Activated naive CD8-positive, alpha-beta T cell treated with anti-CD3 and anti-CD28 coated beads for 36 hours (primary cell): ENCODE measurements at places on chromosomes 2 and 18.

DNA sequence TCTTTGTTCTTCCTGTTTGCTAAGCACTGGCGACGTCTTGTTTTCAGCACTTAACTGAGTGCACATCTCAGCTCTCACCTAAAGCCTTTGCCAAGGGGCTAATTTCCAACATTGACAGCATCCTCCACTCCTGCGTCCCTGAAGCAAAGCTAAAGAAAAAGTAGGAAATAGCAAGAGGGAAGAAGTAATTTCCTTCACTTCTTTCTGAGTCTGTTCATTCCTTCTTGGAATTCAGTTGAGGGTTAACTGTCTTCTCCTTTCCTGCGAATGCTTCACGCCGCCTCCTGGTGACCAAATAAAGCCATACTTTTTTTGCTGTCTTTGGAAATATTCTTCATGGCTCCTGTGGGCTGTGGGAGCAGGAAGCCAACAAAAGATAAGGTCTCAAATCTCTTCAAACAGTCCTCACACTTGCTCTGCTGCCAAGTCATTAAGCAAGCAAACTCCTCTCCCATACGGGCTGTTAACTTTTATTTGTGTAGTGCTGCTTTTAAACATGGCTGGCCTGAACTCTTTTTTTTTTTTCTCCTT is 100.9 kb downstream of the DPP10 start:
- no peak for DNase-seq
- H3K27ac ChIP-seq = no peak overlapping the region

- H3K36me3 ChIP-seq = no peaks in the 10 kb centered on the region
- no peak overlapping the region for H3K27ac ChIP-seq
- no peaks in the 10 kb centered on the region for H3K4me1 ChIP-seq
- no peak for DNase-seq
- no peak overlapping the region for H3K4me3 ChIP-seq
Measured at GRCh38 chr2:146221826-146222225, 1623.0 kb upstream of the ACVR2A start.

DNA sequence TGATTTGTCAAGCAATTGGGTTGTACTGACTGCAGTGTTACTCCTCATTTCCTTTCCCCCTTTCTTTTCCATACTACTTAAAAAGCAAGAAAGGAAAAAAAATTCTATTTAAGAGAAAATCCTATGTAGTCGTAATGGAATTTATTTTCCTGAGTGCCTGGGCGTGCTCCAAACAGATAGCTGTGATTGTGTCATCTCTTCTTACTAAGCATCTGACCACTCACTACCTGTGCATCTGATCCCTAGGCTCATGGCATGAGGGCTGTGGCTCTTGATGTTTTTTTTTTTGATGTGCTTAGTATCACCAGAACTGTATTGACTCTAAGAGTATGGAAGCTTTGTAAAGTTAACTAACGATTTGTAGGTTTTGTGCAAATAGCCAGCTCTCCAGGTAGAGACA is 19.0 kb downstream of the CRIM1 start:
- H3K27ac ChIP-seq = peak overlapping the region; percentile 39
- DNase-seq = no peak
- H3K4me1 ChIP-seq = peaks cover 24% of the 10 kb centered on the region
- H3K27me3 ChIP-seq = peaks cover 9% of the 10 kb centered on the region

DNA sequence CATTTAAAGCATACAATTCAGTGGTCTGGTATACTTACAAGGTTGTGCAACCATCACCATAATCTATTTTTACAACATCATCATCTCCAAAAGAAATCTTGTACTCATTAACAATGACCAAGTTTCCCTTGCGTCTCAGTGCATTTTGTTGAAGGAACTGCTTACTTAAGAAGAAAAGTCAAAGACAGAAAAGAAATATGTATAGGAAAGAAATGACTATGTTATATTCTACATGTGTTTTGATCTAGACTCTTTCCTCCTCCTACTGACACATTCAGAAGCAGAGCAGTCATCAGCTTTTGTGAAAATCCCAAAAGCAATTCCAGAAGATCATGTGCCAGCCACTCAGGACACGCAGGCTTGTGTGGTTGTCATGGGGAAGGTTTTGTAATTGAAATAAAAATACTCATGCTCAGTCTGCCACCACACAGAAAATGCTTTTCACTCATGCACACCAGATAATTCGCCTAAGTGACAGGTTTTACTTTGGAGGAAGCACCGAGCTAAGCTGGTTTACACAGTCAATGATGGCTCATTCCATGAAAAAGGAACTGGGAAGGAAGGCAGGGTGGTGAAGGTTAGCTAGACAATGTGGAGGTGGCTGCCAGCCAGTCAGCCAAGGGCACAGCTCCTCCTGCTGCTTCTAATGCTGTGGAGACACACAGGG is 158.5 kb upstream of the REV1 start:
- no peaks in the 10 kb centered on the region for H3K27me3 ChIP-seq
- no peak overlapping the region for H3K27ac ChIP-seq
- no peak overlapping the region for H3K4me3 ChIP-seq
- H3K4me1 ChIP-seq = no peaks in the 10 kb centered on the region
- DNase-seq = no peak

GRCh38 chr2:213862407-213863076 is 548.3 kb upstream of the VWC2L start:
- no peaks in the 10 kb centered on the region for H3K4me1 ChIP-seq
- no peak overlapping the region for H3K27ac ChIP-seq
- no peaks in the 10 kb centered on the region for H3K36me3 ChIP-seq
- no peak overlapping the region for H3K4me3 ChIP-seq
- no peak for DNase-seq

DNA sequence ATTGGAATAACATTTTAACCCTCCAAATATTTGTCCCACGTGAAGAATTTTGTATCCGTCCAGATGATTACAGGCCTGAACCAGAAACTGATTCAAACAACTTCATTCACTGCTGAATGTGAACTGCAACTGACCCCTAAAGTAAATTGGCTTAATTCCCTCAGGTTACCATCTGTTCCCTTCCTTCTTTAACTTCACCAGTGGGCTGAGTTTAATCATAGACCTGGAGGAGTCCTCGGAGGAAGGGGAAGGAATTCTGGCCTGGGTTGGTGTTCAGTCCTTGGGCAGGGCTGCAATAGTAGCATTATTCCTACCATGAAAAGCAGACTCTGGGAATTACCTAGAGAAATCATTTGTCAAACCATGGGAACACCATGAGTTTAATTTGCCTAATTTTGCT is 207.4 kb downstream of the TMEM247 start:
- no peaks in the 10 kb centered on the region for H3K4me1 ChIP-seq
- H3K4me3 ChIP-seq = no peak overlapping the region
- H3K27me3 ChIP-seq = peaks cover 9% of the 10 kb centered on the region
- no peaks in the 10 kb centered on the region for H3K36me3 ChIP-seq

- H3K27ac ChIP-seq = peak overlapping the region; percentile 97
- H3K4me1 ChIP-seq = peaks cover 19% of the 10 kb centered on the region
- peaks cover 16% of the 10 kb centered on the region for H3K36me3 ChIP-seq
- peak; percentile 66 for DNase-seq
- peak overlapping the region; percentile 54 for H3K4me3 ChIP-seq
- H3K27me3 ChIP-seq = peaks cover 4% of the 10 kb centered on the region
Measured at GRCh38 chr18:44887227-44887631, 206.5 kb downstream of the SETBP1 start.

DNA sequence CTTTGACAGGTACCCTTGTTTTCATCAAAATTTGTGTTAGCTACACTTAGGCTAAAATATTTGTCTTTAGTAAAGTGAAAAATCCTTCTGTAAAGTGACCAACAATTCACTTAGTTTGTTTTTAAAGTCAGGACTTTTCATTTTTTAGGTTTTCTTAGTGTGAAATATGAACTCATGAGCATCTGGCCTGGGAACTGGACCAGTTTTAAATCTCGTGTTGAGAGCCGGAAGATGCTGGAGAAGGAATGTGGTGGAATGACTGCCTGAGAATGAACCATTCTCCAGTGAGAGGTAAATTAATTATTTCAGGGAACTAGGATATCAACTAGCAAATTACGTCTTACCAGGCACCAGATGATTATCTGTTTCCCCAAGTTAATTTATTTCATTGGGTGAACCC is 305.7 kb downstream of the AGPS start:
- H3K27me3 ChIP-seq = peaks cover 13% of the 10 kb centered on the region
- H3K36me3 ChIP-seq = no peaks in the 10 kb centered on the region

DNA sequence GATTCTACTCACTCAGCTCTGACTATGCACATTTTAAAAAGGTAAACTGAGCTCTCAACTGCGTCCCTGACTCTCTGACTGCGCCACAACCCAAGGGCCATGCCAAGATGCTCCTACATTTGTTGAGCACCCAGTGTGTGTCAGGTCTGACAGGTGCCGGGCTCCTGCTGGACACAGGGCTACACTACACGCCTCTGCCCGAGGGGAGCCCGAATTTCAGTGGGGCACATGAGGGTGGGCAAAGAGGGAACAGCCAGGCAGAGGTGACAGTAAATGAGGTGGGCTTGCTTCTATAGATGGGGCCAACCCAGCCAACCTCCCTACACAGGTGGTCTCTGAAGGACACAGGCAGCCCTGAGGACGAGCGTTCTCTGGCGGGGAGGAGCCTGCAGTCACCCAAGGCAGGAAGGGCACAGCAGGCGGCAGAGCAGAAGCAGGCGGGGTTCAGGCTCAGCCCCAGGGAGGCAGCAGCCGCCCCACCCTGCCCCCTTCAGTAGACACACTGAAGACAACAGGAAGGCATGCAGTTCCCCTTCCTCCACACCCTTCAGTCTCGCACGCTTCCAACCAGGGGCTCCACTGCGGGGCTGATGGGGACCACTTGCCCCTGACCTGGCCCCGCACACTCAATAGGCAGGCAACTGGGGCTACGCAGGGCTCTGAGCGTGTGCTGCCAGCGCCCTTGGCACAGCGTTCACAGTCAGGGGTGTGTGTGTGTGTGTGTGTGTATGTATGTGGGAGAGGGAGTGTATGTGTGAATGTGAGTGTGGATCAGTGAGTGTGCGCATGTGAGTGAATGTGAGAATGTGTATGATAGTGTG is 98.4 kb downstream of the UXS1 start:
- H3K27ac ChIP-seq = peak overlapping the region; percentile 75
- no peaks in the 10 kb centered on the region for H3K27me3 ChIP-seq
- peaks cover 55% of the 10 kb centered on the region for H3K36me3 ChIP-seq
- H3K4me1 ChIP-seq = peaks cover 50% of the 10 kb centered on the region

DNA sequence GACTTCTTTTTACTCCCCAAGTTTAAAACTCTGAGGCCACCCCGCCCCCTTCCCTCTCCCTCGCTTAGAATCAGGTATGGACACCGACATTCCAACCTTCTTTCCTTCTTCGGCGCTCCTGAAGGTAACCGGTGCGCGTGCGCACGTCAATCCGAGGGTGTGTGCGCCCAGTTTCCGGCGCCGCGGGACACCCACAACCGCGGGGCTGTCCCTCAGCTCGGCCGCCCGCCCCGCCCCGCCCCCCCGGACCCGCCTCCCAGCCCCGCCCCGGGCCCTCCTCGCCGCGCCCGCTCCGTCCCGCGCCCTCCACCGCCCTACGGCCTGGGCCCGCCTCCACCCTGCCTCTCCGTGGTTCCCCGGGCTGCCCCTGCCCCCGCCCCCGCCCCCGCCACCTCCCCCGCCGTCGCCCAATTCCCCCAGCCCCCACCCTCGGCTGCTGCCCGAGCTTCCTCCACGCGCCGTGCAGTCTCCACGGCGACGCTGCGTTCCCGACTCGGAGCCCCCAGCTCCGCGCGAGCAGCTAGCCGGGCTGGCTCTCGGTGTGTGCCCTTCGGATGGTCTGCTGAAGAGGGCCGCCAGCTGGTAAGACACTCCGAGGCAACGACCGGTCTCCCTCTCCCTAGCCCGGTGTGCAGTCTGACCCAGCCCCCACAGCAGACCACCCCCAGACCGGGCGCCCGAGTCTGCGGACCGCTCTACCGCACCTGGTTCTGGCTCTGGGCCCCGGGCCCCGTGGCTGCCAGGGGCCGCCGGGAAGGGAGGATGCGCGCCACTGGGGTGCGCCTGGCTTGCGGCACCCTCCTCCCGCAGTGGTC is 635 bp downstream of the ERICH2 start:
- H3K27ac ChIP-seq = peak overlapping the region; percentile 73
- H3K4me1 ChIP-seq = peaks cover 13% of the 10 kb centered on the region
- peak; percentile 76 for DNase-seq

DNA sequence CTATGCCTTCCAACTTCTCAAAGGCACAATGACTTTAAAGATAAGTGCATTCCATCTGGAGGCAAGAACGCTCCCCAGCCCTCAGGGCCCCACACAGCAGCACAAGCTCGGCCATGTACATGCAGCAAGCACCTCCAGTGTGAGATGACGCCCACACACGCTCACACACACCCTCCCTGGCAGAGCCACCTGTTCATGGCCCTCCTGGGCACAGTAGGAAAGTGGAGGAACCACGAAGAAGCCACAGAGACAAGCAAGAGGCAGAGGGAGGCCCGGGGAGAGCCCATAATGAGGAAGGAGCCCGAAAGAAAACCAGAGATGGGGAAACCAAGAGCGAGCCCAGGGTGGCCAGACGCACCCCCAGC is 21.7 kb downstream of the BIN1 start:
- peak; percentile 46 for DNase-seq
- peak overlapping the region; percentile 90 for H3K27ac ChIP-seq
- H3K27me3 ChIP-seq = no peaks in the 10 kb centered on the region
- no peaks in the 10 kb centered on the region for H3K36me3 ChIP-seq
- peaks cover 49% of the 10 kb centered on the region for H3K4me1 ChIP-seq

GRCh38 chr18:32177530-32177929 is 12.3 kb upstream of the MEP1B start:
- DNase-seq = no peak
- H3K27ac ChIP-seq = no peak overlapping the region
- H3K36me3 ChIP-seq = no peaks in the 10 kb centered on the region
- no peak overlapping the region for H3K4me3 ChIP-seq
- no peaks in the 10 kb centered on the region for H3K27me3 ChIP-seq

DNA sequence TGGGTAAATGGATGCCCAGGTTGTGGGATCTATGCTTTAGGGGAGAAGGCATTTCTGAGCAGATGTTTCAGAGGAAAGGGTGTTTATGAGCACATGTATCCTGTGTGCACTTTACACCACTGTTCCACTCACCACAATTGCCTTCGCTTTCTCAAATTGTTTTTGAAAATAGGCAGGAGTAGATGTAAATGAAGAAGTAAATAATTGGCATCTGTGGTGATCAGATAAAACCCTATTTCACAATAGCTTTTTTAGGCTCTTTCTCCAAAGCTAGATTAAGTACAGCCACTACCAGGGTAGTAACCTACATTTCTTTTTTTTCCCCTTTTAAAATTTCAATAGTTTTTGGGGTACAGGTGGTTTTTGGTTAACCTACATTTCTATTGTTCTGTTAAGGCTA is 40.6 kb downstream of the TMEM178A start:
- no peak for DNase-seq
- no peak overlapping the region for H3K4me3 ChIP-seq
- peaks cover 9% of the 10 kb centered on the region for H3K27me3 ChIP-seq
- no peaks in the 10 kb centered on the region for H3K36me3 ChIP-seq
- H3K4me1 ChIP-seq = no peaks in the 10 kb centered on the region
- H3K27ac ChIP-seq = no peak overlapping the region

DNA sequence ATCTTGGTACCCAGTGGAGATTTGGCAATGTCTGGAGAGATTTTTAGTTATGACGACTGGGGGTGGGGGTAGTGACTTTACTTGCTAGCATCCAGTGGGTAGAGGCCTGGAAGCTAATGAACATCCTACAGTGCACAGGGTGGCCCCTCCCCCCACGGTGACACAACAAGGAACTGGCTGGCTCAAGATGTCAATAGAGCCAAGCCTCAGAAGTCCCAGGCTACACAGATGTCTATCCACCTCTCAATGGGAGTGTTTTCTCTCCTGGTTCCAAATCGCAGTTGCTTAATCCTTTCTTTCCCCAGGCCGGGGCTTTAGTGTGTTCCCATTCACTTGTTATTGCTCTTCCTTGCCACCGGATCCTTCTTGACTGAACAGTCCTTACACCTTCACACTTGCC is 9.3 kb upstream of the CCBE1 start:
- H3K27me3 ChIP-seq = peaks cover 10% of the 10 kb centered on the region
- H3K36me3 ChIP-seq = no peaks in the 10 kb centered on the region
- no peaks in the 10 kb centered on the region for H3K4me1 ChIP-seq
- H3K4me3 ChIP-seq = no peak overlapping the region
- DNase-seq = no peak
- H3K27ac ChIP-seq = no peak overlapping the region
